ENCODE measurements at places on chromosomes 6 and 20. TPM values are rescaled to one million over a fixed set of nuclear protein-coding genes. Genes with fewer than 3 reads are reported as not detected.
A peak's percentile ranks its signal among the peaks of the same experiment; 100 is the strongest.

DNA sequence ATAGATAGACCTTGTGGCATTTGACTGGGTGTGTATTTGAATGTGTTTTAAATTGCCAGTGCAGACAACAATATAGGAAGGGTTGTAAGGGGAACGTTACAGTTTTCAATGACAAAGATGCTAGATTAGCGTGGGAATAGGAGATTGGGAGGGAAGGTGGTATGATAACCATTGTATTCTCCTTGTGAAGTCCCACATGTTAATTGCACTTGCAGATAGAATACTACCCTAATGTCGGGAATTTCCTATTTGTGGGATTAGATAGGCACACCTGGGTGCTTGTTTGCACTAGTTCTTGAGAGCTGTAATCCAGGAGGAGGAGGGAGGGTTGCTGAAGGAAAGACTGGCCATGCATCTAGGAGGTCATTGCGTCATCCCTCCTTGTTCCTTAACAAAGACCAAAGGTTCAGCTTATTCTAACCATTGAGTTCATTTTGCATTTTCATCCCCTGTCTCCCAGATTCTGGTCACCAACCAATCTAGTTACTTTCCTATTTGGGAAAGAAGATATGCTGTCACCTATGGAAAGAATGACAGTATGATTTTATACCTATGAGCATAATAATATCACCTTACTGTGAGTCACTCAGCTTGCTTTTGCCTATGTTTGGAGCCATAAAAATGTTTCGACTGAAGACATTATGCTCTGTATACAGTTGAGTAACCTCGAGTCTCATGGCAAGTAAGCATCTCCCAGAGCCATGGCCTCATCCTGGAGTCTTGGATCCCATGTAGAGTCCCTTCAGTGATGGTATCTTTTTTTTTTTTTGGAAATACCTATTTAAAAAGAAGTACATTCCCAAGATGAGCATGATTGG, 201.5 kb downstream of the DTNBP1 start:
- no peak for DNase-seq

GRCh38 chr6:1075444-1075843, 236.5 kb upstream of the FOXQ1 start:
- no peak for DNase-seq

- DNase-seq = no peak
These were observed 293.0 kb downstream of the RNGTT start for GRCh38 chr6:88670369-88670768.

DNA sequence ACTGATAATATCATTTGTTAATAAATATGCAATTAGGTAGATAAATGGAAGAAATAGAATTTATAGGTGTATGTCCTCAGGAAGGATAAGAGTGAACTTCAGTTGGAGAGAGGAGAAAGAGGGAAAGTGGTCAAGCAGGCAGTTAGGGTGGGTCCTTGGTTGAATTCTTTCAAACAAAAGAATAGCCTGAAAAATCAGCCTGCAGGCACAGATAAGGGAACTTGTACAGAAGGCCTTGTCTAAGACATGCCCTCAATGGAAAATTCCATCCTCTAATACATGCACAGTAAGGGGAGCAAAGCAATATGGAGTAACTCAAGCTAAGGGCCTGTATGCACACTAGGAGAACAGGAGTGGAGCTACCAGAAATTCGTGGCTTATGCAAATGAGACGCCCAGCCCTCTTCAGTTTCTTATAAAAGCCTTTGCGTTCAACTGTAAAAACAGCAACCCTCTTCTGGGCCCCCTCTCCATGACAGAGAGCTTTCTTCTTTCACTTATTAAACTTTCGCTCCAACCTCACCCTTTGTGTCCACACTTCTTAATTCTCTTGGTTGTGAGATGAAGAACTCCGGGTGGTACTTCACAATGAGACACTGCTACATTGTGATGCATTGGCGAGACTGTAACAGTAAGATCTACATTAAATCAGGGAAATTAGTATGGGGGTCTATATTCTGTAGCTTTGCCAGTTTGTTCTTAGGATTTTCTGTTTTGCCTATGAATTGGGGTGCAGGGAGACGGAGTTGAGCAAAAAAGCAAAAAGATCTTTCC, 147.0 kb downstream of the HS3ST5 start:
- no peak for DNase-seq

CST4 gene
- not detected for total RNA-seq

DNA sequence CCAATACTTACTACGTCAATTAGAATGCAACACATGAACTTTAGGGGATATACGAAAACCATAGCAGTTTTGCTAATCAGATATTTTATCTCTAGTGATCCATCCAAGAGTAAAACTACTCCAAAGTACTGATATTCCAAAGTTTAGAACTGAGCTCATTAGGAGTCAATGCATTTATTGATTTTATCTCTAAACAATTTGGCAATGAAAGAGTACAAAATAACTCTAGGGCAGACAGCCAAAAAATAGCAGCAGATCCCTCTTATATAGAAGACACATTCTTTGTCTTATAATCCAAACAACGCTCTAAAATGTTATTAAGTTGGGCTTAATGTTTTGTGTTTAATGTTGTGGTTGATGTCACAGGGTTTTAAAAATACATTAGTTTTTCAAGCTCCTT, 923.9 kb upstream of the MAN1A1 start:
- DNase-seq = no peak

DNA sequence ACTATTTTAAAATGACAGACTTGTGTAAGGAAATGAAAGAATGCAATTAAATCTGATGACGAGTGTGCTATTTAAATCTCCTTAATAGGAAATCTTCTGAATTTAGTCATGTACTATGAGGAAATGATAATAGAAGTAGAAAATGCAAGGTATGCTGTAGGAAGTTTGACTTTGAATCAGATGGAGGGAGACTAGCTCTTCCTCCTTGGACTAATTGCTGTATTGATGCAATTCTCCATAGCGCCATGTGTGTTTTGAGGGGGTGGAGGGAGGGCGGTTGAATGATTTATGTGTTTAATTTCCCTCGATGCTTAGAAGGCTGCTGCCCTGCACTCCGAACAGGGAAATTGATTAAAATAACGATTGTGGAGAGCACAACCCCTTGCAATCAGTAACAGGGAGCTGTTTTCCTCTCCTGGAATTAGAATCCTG, 214.4 kb upstream of the PRND start:
- no peak for DNase-seq

GRCh38 chr6:47235964-47236760, 73.5 kb downstream of the TNFRSF21 start:
- no peak for DNase-seq

- DNase-seq = peak; percentile 51
These were observed 972 bp downstream of the RNF8 start for GRCh38 chr6:37354526-37355384.

DNA sequence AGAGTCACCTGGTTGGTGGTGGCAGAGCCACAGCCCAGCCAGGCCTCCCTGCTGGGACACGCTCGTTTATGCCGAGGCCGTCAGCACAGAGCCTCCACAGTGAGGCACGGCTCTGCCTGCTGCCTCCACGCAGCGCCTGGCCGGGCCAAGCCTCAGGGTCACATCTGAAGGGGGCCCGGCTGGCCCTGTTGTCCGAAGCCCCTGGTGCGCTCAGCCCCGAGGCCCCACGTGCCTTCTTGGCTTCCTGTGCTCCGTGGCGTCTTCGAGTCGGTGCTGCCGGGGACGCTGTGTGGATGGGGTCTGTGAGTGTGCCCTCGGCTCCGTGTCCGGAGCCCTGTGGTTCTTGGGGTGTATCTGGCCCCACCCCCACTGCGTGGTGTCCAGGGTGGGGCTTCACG, 10.4 kb upstream of the TNFRSF6B start:
- no peak for DNase-seq

GRCh38 chr6:45543298-45544235, 165.8 kb upstream of the SUPT3H start:
- DNase-seq = no peak

DNA sequence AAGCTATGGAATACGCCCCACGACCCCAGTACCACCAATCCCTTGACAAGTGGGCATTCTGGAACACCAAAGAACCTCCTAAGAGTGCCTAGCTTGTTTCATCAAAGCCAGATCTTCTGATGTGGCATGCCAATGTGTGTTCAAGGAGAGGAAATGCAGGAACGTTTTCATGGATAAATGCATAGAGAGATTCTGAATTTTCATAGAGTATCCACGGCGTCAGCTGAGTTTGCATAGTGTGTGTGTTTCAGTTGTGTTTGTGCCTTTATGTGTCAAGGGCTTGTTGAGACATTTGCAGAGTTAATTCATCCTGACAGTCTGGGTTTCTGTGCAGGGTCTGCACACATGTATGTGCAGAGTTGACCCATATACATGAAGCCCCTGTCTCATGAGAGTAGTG, 172.7 kb upstream of the LRFN2 start:
- DNase-seq = no peak

DNA sequence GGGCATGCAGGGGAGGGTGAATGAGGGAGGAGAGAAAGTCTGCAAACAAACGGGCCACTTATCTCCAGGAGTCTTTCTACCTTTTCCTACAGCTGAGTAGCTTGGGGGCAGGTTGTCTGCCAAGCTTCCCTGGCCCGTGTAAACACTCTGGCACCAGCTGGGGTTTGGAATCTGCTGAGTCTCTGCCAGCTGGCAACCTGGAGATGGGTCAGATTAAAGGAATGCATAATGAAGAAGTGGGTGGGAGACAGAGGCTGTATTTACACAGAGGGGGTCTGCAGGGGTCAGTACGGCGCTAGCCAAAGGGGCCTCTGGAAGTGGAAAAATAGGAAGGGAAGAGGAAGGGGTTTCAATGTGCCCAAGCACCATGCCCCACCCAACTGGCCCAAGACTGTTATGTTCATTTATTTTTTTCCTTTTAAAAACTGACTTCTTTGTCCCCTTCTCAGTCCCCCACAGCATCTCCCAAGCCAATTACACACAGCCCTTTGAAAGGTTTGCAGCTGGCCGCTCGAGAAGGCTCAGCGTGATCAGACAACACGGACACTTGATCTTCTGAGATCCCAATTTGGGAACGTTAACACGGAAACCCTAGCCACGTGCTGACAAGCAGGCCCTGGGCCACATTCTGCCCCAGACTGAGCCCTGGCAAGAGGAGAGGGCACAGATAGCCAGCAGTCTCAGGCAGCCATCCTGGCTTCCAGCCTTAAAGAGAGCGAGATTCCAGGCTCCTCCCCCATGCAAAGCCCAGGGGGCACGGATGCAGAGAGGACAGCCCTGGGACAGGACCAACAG, 25.2 kb downstream of the TRAM2 start:
- no peak for DNase-seq

SPAG4 gene
- total RNA-seq = 6.4 TPM

- no peak for DNase-seq
These were observed 289.6 kb downstream of the PREX1 start for GRCh38 chr20:48538058-48538825.

Data from activated CD4-positive, alpha-beta T cell treated with anti-CD3 and anti-CD28 coated beads for 36 hours (primary cell).